ENCODE measurements at places on chromosomes 5 and 9. TPM values are rescaled to one million over a fixed set of nuclear protein-coding genes. Genes with fewer than 3 reads are reported as not detected.

GRCh38 chr9:21611891-21612290, 129.8 kb upstream of the IFNE start:
- no peaks in the 10 kb centered on the region for H3K27me3 ChIP-seq
- H3K27ac ChIP-seq = no peak overlapping the region
- no peak for DNase-seq
- no peaks in the 10 kb centered on the region for H3K36me3 ChIP-seq

GRCh38 chr5:126438267-126438666, 15.1 kb downstream of the GRAMD2B start:
- H3K4me3 ChIP-seq = no peak overlapping the region
- DNase-seq = no peak
- no peaks in the 10 kb centered on the region for H3K4me1 ChIP-seq
- H3K27me3 ChIP-seq = no peaks in the 10 kb centered on the region

DNA sequence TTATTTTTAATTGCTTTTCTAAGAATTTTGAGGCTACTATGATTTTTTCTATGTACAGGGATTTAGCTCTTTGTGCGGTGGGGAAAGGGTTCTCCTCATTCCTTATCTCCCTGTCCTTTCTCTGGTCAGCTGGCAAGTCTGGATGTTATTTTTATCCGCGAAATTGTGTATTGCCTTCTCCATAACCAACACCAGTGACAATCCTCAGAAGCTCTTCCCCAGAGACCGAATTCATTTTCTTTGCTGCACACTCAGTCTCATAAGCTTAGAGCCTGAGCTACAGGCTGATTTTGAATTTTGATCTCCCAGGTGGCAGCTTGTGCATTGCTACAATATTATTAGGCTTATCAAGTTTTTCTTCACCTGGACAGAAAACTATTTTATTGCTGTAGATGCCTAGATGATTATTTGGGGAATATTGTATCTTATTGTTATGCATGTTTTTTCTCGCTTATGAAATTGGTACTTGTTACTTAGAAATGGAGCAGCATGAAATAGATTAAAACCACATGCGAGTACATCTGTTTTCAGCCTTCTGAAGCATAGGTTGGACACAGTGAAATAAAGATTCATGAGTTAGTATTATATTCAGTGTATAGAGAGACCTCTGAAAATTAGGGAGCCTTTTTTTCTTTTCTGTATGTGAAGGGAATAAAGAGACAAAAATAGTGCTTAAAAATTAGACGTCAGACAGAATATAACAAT, 27.3 kb downstream of the CPEB4 start:
- peaks cover 1% of the 10 kb centered on the region for H3K36me3 ChIP-seq
- no peak overlapping the region for H3K27ac ChIP-seq
- DNase-seq = no peak
- H3K27me3 ChIP-seq = no peaks in the 10 kb centered on the region

RASGEF1C gene
- 0.36 TPM for total RNA-seq

- peaks cover 37% of the 10 kb centered on the region for H3K4me1 ChIP-seq
- H3K27me3 ChIP-seq = no peaks in the 10 kb centered on the region
- H3K4me3 ChIP-seq = no peak overlapping the region
These were observed 61.4 kb upstream of the ICE1 start for GRCh38 chr5:5360941-5361520.

DNA sequence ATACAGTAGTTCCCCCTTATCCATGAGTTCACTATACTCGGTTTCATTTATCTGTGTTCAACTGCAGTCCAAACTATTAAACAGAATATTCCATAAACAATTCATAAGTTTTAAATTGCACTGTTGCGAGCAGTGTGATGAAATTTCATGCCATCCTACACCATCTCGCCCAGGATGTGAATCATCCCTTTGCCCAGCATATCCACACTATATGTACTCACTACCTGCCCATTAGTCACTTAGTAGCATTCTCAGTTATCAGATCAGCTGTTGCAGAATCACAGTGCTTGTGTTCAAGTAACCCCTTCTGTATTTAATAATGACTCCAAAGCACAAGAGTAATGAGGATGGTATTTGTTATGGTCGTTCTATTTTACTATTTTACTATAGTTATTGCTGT, 51.5 kb downstream of the SHOC1 start:
- no peak overlapping the region for H3K4me3 ChIP-seq
- H3K27me3 ChIP-seq = no peaks in the 10 kb centered on the region
- H3K4me1 ChIP-seq = peaks cover 7% of the 10 kb centered on the region

GRCh38 chr9:91258451-91258850, 103.3 kb downstream of the AUH start:
- peaks cover 13% of the 10 kb centered on the region for H3K36me3 ChIP-seq
- peaks cover 27% of the 10 kb centered on the region for H3K4me1 ChIP-seq
- H3K27ac ChIP-seq = no peak overlapping the region
- H3K27me3 ChIP-seq = no peaks in the 10 kb centered on the region
- H3K4me3 ChIP-seq = no peak overlapping the region

FABP6 gene
- total RNA-seq = not detected

DNA sequence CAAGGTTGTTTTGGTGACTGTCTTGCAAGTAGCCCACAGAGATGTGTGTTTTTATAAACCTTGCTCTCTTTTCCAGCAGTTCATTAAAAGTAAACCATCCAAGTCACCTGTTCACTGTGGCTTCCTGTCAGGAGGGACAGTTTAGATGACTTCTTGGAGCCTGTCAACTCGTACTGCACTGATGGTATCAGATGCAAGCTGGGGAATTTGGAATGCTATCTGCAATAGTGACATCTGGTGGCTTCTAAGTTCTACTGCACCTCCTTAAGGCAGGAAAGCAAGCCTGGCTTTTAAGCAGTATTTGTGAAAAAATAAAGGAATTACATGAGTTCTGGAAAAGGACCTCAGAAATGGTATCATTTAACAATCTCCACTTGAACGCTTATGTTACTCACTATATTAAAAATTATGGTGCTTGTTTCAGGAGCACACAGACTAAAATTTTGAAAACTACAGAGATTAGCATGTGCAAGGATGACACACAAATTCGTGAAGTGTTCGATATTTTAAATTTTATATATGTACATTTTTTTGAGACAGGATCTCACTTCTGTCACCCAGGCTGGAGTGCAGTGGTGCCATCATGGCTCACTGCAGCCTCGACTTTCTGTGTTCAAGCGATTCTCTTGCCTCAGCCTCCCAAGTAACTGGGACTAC, 164.0 kb downstream of the TTC39B start:
- DNase-seq = no peak
- H3K27me3 ChIP-seq = no peaks in the 10 kb centered on the region
- H3K36me3 ChIP-seq = no peaks in the 10 kb centered on the region

DNAJC21 gene
- 43.5 TPM for total RNA-seq

DNA sequence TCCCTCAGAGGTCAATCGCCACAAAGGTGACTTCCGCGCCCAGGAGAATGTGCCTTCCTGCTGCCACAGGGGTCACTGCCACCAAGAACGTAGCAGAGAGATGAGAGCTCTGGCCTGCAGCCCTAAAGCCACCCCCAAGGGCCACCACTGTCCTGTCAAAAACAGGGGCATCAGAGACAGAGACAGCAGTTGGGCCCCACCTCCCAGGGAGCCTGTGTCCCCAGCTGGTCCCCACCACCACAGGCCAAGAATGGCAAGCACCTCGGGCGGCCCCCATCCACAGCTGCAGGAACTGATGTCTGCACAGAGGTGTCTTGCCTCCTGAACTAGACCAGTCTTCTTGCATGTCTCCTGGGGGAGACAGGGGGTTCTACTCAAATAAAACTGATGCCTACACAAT, 5.8 kb downstream of the SPATA31E1 start:
- H3K4me3 ChIP-seq = no peak overlapping the region
- no peak for DNase-seq
- H3K36me3 ChIP-seq = no peaks in the 10 kb centered on the region
- H3K4me1 ChIP-seq = no peaks in the 10 kb centered on the region
- no peak overlapping the region for H3K27ac ChIP-seq

DNA sequence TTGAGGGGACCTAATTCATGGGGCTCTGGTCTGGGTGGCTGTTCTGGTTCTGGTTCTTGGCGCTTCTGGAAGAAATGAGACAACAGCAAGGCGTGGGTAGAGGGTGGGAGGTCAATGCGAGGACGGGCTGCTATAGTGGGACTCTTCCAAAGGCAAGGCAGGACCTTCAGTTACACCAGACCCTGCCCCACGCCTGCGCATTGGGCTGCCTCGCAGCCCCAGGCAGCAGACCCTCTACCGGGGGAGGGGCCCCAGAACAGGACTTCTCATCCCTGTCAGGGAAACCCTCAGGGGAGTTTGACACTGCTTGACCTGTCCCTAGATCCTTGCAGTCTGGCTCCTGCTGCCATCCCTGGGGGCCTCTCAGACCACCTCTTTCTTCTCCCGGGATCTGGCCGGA, 18.5 kb downstream of the CCDC69 start:
- peaks cover 2% of the 10 kb centered on the region for H3K4me1 ChIP-seq
- H3K4me3 ChIP-seq = no peak overlapping the region
- no peak for DNase-seq
- no peaks in the 10 kb centered on the region for H3K27me3 ChIP-seq
- no peak overlapping the region for H3K27ac ChIP-seq

CAMK2A gene
- total RNA-seq = 3.9 TPM

GRCh38 chr5:157387683-157388093, 72.3 kb upstream of the NIPAL4 start:
- no peak overlapping the region for H3K4me3 ChIP-seq
- H3K36me3 ChIP-seq = peaks cover 31% of the 10 kb centered on the region
- peak overlapping the region; percentile 94 for H3K27ac ChIP-seq
- no peak for DNase-seq
- no peaks in the 10 kb centered on the region for H3K27me3 ChIP-seq

DNA sequence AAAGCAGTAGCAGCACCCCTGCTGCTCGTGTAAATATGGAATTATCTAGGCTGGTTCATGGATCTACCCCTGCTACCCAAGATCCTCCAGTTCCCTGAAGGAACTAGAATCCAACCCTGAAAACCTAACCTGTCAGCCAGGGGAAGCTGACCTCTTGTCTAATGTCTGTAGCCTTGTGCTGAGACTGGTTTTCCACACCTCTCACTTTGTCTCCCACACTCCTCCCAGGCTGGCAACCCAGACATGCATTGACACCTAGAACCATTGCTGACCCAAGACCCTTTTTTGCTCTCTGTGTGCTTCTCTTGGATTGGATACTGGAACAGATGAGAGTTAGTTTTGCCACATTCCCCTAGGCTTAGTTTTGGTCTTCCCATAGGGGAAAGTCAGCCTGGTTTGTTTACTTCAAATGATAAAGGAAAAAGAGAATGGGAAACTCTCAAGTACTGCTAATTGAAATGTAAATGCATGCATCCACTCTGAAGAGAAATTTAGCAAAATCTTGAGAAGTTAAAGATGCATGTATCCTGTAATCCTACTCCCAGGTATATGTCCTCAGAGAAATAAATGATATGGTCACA, 36.6 kb upstream of the NR4A3 start:
- H3K4me1 ChIP-seq = peaks cover 10% of the 10 kb centered on the region
- no peaks in the 10 kb centered on the region for H3K36me3 ChIP-seq
- H3K4me3 ChIP-seq = no peak overlapping the region
- no peak overlapping the region for H3K27ac ChIP-seq
- no peak for DNase-seq
- H3K27me3 ChIP-seq = no peaks in the 10 kb centered on the region

DNA sequence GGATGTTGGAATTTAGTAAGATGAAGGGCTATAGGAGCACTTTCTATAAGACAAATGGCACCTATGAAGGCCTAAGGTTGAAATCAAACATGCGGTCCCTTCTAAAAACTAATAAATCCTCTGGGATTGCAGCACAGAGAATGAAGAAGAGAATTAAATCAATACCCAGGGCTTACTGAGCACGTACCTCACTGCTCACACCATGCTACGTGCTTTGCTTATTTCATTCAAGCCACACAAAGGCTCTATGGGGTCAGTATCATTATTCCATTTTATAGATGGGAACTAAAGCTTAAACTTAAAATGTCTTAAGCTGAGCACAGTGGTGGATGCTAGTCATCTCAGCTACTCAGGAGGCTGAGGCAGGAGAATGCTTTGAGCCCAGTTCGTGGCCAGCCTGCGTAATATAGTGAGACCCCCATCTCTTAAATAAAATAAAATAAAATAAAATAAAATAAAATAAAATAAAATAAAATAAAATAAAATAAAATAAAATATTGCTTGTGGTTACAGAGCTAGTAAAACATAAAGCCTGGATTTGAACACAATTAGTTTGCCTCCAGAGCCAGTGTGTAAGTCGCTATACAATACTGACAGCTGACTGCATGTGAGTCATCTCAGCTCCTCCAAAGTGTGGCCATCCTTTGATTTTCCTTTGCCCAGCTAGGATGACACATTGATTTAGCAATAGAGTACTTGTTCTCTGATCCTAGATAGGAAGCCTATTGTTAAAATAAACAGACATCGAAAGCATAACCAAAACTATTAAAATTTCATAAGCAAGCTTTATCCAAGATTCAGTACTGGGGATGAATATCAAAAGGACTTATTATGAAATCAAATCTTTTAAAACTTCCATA, 20.9 kb upstream of the DPYSL3 start:
- DNase-seq = no peak
- H3K27ac ChIP-seq = no peak overlapping the region
- peaks cover 14% of the 10 kb centered on the region for H3K4me1 ChIP-seq

GRCh38 chr9:121498487-121499176, 1.0 kb downstream of the GGTA1 start:
- H3K27me3 ChIP-seq = peaks cover 76% of the 10 kb centered on the region
- no peaks in the 10 kb centered on the region for H3K36me3 ChIP-seq
- H3K4me3 ChIP-seq = peak overlapping the region; percentile 71
- no peak overlapping the region for H3K27ac ChIP-seq
- peak; percentile 40 for DNase-seq

CATSPER3 gene
- total RNA-seq = 1.1 TPM

DNA sequence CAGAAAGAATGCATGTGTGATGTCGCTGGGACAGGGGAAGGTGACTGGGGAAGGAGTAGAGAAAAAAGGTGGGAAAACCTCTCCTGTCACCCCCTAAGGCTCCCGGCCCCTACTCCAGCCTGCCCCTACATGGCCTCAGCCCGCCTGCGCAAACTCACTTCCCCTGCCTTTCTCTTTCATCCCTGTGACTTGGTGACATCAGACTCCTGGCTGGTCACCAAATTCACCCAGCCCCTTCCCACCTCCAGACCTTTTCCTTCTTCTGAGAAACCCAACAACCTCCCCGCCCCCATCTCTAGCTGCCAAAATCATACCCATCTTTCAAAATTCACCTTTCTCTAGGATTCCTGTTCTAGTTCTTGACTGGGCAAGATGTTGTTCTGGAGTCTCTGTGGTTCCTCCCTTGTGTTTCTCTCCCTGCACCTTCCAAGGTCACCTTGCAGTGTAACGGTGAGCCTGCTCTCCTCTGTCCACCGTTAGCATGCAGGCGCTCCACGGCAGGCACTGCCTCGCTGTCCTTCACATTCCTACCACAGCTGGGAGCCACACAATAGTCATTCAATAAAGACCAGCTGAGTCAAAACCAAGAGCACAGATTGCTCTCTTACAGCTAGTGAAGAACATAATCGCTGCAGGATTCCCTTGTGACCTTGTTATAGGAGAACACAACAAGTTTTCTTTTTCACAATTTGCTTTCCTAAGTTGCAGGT, 134.5 kb downstream of the FANCC start:
- peaks cover 7% of the 10 kb centered on the region for H3K4me1 ChIP-seq
- no peak overlapping the region for H3K4me3 ChIP-seq
- H3K27ac ChIP-seq = no peak overlapping the region
- no peak for DNase-seq
- H3K27me3 ChIP-seq = no peaks in the 10 kb centered on the region
- no peaks in the 10 kb centered on the region for H3K36me3 ChIP-seq

All from mesothelial cell of epicardium (in vitro differentiated cells).